ENCODE measurements at places on chromosomes 3 and 15.

DNA sequence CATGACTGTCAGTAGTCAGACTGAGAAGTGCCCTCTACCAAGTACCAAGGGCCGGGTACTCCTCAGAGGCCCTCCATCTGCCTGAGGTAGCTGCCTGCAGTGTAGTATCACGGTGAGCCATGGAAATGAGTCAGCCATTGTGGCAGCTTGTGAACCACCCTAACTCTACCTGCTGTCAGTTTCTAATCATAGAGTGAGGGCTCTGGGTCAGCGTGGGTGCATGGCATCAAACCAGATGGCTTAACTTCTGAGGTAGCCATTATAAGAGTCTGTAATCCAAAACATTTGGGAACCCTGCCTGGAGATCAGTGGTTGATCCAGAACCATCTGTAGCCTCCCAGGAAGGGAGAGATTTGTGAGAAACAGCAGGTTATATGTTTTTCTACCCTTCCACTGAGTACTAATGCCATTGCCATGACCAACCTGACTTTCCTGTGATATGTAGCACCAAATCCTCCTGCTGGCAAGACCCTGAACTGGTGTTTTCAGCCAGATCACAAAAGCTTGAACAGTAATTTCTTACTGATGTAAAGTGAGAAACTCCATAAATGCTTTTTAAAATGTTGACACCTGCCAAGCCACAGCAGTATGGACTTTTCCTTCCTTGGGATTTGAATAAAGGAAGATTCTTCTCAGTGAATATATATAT is 38.9 kb downstream of the ABHD2 start:
- DNase-seq: no peak

DNA sequence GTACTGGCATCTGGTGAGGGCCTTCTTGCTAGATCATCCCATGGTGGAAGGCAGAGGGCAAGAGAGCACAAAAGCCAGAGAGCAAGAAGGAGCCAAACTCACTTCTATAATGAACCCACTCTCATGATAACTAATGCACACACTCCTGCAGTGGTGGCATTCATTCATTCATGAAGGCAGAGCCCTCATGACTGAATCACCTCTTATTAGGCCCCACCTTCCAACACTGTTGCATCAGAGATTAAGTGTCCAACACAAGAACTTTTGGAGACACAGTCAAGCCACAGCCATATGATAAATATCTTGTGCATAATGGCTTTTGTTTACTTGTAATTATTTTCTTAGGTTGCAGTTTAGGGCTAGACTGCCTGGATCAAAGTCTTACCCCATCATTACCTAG is 182.7 kb downstream of the TIGIT start:
- no peak for DNase-seq

DNA sequence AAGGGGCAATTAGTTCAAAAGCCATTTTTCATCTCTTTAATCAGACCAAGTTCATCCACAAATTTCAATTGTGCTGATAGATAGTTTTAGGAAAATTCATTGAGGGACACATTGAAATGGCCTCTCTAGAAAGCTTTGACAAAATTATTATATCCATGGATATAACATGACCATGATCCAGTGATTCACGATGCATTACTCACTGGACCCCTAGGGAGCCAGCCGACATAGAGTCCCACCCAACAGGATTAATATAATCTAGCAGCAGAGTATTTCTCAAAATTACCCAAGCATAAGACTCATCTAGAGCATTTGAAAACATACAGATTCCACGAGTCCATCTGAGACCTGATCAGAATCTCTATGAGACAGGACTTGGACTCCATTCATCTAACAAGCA is 100.3 kb downstream of the FRMD5 start:
- DNase-seq: no peak

DNA sequence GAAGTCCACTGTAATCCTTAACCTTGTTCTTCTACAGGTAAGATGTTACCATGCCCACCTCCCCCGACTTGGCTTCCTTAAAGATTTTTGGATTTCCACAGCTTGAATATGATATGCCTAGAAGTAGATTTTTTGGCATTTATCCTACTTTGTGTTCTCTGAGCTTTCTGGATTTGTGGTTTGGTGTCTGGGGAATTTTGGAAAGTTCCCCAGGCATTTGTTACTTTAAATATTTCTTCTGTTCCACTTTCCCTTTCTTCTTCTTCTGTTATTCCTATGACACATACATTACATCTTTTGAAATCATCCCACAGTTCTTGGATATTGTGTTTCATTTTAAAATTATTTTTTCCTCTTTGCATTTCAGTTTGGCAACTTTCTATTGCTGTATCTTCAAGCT is 122.1 kb upstream of the TMEM108 start:
- DNase-seq: no peak

GRCh38 chr3:171049861-171050444 is 23.4 kb upstream of the SLC2A2 start:
- DNase-seq: no peak

DNA sequence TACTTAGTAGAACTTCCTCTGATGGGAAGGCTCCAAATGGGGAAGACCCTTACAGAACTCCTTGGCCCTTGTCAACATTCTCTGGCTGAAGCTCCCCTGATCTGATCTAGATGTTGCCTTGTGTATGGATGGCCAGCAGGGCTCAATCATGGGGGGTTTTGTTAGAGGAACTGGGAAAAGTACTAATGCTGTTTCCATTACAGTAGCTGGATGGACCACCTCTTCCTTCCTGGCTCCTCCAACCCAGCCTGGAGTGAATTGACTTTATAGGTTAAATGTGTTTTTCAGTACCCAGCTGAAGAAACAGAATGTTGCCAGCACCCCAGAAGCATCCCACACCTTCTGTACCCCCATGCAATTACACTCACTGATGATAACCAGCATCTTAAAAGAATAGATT is 22.7 kb upstream of the CLEC3B start:
- no peak for DNase-seq
